Osteoblast (primary cell): ENCODE measurements at places on chromosomes 4 and X. TPM values are rescaled to one million over a fixed set of nuclear protein-coding genes. Genes with fewer than 3 reads are reported as not detected.

KLHL15 gene
- 8.3 and 8.7 TPM in 2 replicates for total RNA-seq

RAB39B gene
- total RNA-seq, result 0.36 and 0.59 TPM in 2 replicates

XAGE1A gene
- total RNA-seq, result not detected in 2 replicates

TBX22 gene
- not detected in 2 replicates for total RNA-seq

TTC29 gene
- under 0.01 TPM in 1 of 2 replicates, not detected in the other for total RNA-seq

CNGA1 gene
- total RNA-seq, result not detected in 2 replicates

IQSEC2 gene
- 10.1 and 14.7 TPM in 2 replicates for total RNA-seq

GLRA2 gene
- not detected in 2 replicates for total RNA-seq

BGN gene
- total RNA-seq, result 139 and 210 TPM in 2 replicates

CRLF2 gene
- total RNA-seq, result 0.29 and 1.1 TPM in 2 replicates

DKK2 gene
- under 0.01 TPM in 1 of 2 replicates, not detected in the other for total RNA-seq

TRAM1L1 gene
- 4.3 and 8.5 TPM in 2 replicates for total RNA-seq

FGFBP2 gene
- 0.36 TPM in 1 of 2 replicates, not detected in the other for total RNA-seq

CACNA1F gene
- not detected in 2 replicates for total RNA-seq

SSX1 gene
- total RNA-seq, result not detected in 2 replicates

PAGE2B gene
- total RNA-seq, result not detected in 2 replicates

LDB2 gene
- total RNA-seq, result 18.8 and 21.8 TPM in 2 replicates

FMR1NB gene
- total RNA-seq, result not detected in 2 replicates

GAGE12J gene
- total RNA-seq, result not detected in 2 replicates

MAGEE1 gene
- total RNA-seq, result 2.2 and 2.7 TPM in 2 replicates

C4orf51 gene
- not detected in 2 replicates for total RNA-seq

SHOX gene
- 11.8 and 13.4 TPM in 2 replicates for total RNA-seq

PROM1 gene
- total RNA-seq, result not detected in 2 replicates

TEC gene
- 1.5 and 1.8 TPM in 2 replicates for total RNA-seq

ABCE1 gene
- 80.7 and 90.5 TPM in 2 replicates for total RNA-seq

RASL11B gene
- total RNA-seq, result under 0.01 TPM in 1 of 2 replicates, not detected in the other

PNMA6A gene
- total RNA-seq, result 1.1 and 1.2 TPM in 2 replicates

XKRX gene
- total RNA-seq, result under 0.01 and 0.29 TPM in 2 replicates

FANCB gene
- total RNA-seq, result 3.6 and 3.8 TPM in 2 replicates

FOXR2 gene
- total RNA-seq, result not detected in 2 replicates

OTUD6A gene
- total RNA-seq, result not detected in 2 replicates

PNMA5 gene
- not detected in 2 replicates for total RNA-seq

LRIT3 gene
- total RNA-seq, result under 0.01 and 0.29 TPM in 2 replicates

ARHGAP36 gene
- not detected in 2 replicates for total RNA-seq

SPANXD gene
- total RNA-seq, result not detected in 2 replicates

CRMP1 gene
- total RNA-seq, result under 0.01 TPM in 2 replicates

TMSB15B gene
- total RNA-seq, result 3.8 and 4.0 TPM in 2 replicates

ATP6AP1 gene
- total RNA-seq, result 59.2 and 61.9 TPM in 2 replicates

SLAIN2 gene
- total RNA-seq, result 64.1 and 77.2 TPM in 2 replicates

NDP gene
- total RNA-seq, result 0.36 and 0.59 TPM in 2 replicates

SYTL4 gene
- 2.9 TPM in 2 replicates for total RNA-seq

NPNT gene
- 0.36 and 0.59 TPM in 2 replicates for total RNA-seq

FHIP1A gene
- 4.4 and 4.7 TPM in 2 replicates for total RNA-seq

ATP1B4 gene
- total RNA-seq, result not detected in 2 replicates

AKAP4 gene
- total RNA-seq, result not detected in 2 replicates

MAEA gene
- total RNA-seq, result 55.7 and 70.6 TPM in 2 replicates

CTPS2 gene
- total RNA-seq, result 8.0 and 10.3 TPM in 2 replicates

TRIM2 gene
- 39.8 and 54.5 TPM in 2 replicates for total RNA-seq

AMTN gene
- not detected in 2 replicates for total RNA-seq

ATP11C gene
- total RNA-seq, result 63.1 and 72.0 TPM in 2 replicates
